Right lung (tissue), 10 donors: ENCODE measurements at places on chromosomes 11 and 22. TPM values are rescaled to one million over a fixed set of nuclear protein-coding genes. Genes with fewer than 3 reads are reported as not detected.

Gene TSPAN4
- 42.4 TPM for polyA plus RNA-seq

Gene DEFB131B
- 2.7 TPM for polyA plus RNA-seq

Gene OR6T1
- polyA plus RNA-seq = not detected

Gene GAS2
- 16.0 TPM for polyA plus RNA-seq

Gene EXPH5
- 8.0 TPM for polyA plus RNA-seq

Gene CTSW
- polyA plus RNA-seq = 2.6 TPM

Gene MS4A6E
- polyA plus RNA-seq = not detected

Gene TRIM49
- polyA plus RNA-seq = not detected

Gene MOGAT2
- polyA plus RNA-seq = not detected

Gene LSP1
- 7.9 TPM for polyA plus RNA-seq

Gene ANGPTL5
- 0.05 TPM for polyA plus RNA-seq

Gene RHOD
- 19.3 TPM for polyA plus RNA-seq

Gene SCGB2A2
- polyA plus RNA-seq = not detected

Gene PHOX2A
- 0.13 TPM for polyA plus RNA-seq

Gene SLC29A2
- polyA plus RNA-seq = 7.4 TPM

Gene LGALS12
- polyA plus RNA-seq = 0.22 TPM

Gene CCDC87
- polyA plus RNA-seq = 0.14 TPM

Gene UPK2
- polyA plus RNA-seq = 3.8 TPM

Gene FGF4
- not detected for polyA plus RNA-seq

Gene TMEM191C
- 1.9 TPM for polyA plus RNA-seq

Gene CFAP68
- 40.0 TPM for polyA plus RNA-seq

Gene OR6Q1
- polyA plus RNA-seq = not detected

Gene SLC5A4
- 0.72 TPM for polyA plus RNA-seq

Gene TRIM64C
- polyA plus RNA-seq = not detected

Gene OR8D4
- 0.04 TPM for polyA plus RNA-seq

Gene C11orf87
- 0.04 TPM for polyA plus RNA-seq

Gene GRM5
- 0.04 TPM for polyA plus RNA-seq

Gene OR8D1
- not detected for polyA plus RNA-seq

Gene GAL
- polyA plus RNA-seq = not detected

Gene SMTNL1
- polyA plus RNA-seq = 0.67 TPM

Gene TBC1D10A
- polyA plus RNA-seq = 18.4 TPM

Gene GGTLC3
- polyA plus RNA-seq = 0.24 TPM

Gene CDHR5
- polyA plus RNA-seq = 0.55 TPM

Gene MYRF
- polyA plus RNA-seq = 28.7 TPM

Gene APOBEC3G
- polyA plus RNA-seq = 17.5 TPM
